ENCODE measurements at places on chromosomes 3 and 15.

GRCh38 chr3:162263596-162263995, 767.0 kb downstream of the OTOL1 start:
- DNase-seq: no peak

- DNase-seq: no peak
Measured at GRCh38 chr3:10557781-10558373, 52.5 kb upstream of the ATP2B2 start.

- no peak for DNase-seq
Measured at GRCh38 chr3:31906182-31906581, 74.9 kb downstream of the OSBPL10 start.

- DNase-seq: no peak
Measured at GRCh38 chr15:49225572-49226281, 55.7 kb downstream of the GALK2 start.

GRCh38 chr3:56238299-56238698, 230.0 kb downstream of the ERC2 start:
- DNase-seq: no peak
